Mucosa of gallbladder (tissue), 1 donor: ENCODE measurements at places on chromosomes 11 and 22. TPM values are rescaled to one million over a fixed set of nuclear protein-coding genes. Genes with fewer than 3 reads are reported as not detected.

The MB gene
- 0.35 TPM for total RNA-seq

The LARGE2 gene
- total RNA-seq, result 2.2 TPM

The MEI1 gene
- 1.4 TPM for total RNA-seq

The MS4A3 gene
- total RNA-seq, result 0.40 TPM

The SLC5A4 gene
- total RNA-seq, result 0.81 TPM

The SLC43A1 gene
- total RNA-seq, result 89.5 TPM

The TECTA gene
- total RNA-seq, result 0.92 TPM

The SYCE3 gene
- total RNA-seq, result not detected
